ENCODE measurements at places on chromosomes 6 and 20.

GRCh38 chr6:34475767-34476328, 10.0 kb downstream of the PACSIN1 start:
- no peak for DNase-seq

GRCh38 chr6:166192557-166192956, 24.9 kb upstream of the TBXT start:
- no peak for DNase-seq

DNA sequence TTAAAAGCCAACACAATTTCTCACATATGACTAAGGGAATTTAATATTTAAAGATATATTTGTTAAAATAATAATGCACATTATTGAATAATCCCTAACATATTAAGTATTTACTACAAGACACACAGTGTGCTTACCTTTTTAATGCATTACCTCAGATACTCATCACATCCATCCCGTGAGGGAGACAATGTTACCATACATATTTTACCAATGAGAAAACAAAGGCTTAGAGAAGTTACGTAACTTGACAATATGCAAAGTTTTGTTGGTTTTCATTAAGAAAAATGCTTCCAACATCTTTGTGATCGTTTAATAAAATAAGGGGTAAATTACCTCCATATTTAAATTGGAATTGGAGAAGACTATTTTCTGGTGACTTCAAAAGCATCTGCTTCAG, 4.3 kb downstream of the IFNGR1 start:
- no peak for DNase-seq

GRCh38 chr6:34829137-34829536, 37.3 kb downstream of the BLTP3A start:
- DNase-seq, result no peak

GRCh38 chr6:150641398-150642139, 41.9 kb downstream of the PLEKHG1 start:
- DNase-seq, result no peak

GRCh38 chr20:41649489-41649888, 31.3 kb upstream of the CHD6 start:
- no peak for DNase-seq

GRCh38 chr6:112253841-112254816, at the start of gene LAMA4:
Gene LAMA4 (minus strand): TSS chr6:112254567. CDS start chr6:112254150, 417 bp downstream.
- DNase-seq, result no peak

DNA sequence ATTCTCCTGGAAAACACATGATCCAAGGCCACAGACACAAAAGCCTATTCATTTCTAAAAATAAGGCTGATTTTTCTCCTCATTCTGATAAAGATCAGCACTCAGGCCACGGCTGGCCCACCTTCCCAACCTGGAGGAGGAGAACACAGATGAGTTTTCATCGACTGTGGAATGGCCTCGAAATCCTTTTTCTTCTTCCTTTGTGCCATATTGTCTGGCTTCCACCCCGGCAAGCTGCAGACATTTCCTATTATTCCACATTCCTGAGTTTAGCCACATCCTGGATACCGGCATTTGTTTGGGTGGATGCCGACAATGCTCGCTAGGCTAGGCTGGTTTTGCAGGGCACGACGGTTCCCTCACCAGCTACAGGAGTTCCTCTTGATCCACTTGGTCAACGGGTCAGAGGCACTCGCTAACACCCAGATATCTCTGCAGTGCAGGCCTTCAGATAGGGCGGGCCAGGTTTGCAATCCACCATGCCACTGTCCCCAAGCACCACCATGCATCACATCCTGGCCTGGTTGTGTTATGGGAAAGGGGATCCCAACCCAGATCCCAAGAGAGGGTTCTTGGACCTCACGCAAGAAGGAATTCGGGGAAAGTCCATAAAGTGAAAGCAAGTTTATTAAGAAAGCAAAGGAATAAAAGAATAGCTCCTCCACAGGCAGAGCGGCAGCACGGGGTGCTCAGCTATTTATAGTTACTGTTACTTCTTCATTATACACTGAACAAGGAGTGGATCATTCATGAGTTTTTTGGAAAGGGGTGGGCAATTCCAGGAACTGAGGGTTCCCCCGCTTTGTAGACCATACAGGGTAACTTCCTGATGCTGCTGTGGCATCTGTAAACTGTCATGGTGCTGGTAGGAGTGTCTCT, 4.2 kb upstream of the CTSZ start:
- no peak for DNase-seq

GRCh38 chr6:5998711-5999687, 7.7 kb downstream of the NRN1 start:
- no peak for DNase-seq

GRCh38 chr6:129280749-129281148, 397.8 kb downstream of the LAMA2 start:
- peak; percentile 35 for DNase-seq

DNA sequence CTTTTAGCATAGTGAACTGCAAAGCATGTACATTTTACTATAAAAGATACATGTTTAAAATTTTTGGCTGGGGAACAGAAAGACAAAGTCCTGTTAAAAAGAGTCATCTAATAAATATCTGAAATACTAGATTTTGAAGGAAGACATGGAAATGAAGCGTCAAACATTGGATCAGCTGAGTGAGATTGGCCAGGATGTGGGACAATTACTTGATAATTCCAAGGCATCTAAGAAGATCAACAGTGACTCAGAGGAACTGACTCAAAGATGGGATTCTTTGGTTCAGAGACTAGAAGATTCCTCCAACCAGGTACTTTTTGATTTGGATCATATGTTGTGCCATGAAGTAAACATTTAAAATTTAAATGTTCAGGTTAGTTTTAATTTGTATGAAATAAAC, 162.3 kb downstream of the UTRN start:
- no peak for DNase-seq

DNA sequence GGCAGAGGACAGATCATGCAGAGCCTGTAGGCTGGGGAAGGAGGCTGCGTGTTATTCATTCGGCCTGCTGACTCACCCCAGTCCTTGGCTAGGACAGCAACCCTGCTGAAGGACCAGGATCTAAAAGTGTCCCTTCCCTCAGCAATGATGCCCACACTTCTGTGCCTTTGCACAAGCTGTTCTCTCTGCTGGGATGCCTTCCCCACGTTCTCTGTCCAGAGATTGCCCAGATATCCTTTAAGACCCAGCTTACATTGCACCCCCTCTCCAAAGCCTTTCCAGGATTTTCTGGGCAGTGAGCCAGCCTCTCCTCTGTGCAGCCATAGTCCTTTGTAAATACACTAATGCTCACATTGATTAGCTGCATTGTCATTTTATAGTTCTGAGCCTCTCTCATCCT, 99.3 kb upstream of the CHD6 start:
- no peak for DNase-seq

- no peak for DNase-seq
These were observed 22.7 kb upstream of the CD2AP start for GRCh38 chr6:47454713-47455396.

- no peak for DNase-seq
These were observed 64.3 kb downstream of the FNDC1 start for GRCh38 chr6:159233365-159234101.

GRCh38 chr6:132788658-132789395, 9.6 kb downstream of the SLC18B1 start:
- no peak for DNase-seq

DNA sequence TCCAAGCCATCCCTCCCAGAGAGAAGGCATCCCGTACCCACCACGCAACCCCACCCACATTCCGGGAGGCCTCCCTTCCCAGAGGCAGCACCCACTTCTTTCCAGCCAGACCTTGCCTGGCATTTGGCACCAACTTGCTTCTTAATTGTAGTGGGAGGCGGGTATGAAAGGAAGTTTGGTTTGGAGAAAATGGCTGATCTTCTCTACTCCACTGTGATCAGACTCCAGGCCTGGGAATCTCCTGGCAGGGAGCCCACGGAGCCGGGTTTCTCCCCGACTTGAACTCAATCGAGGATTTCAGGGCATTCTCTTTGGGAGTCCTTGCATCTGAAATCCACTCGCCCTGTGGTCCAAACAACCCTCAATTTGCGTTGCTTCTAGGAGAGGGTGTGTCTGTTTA, 107.1 kb downstream of the ZDHHC14 start:
- no peak for DNase-seq

GRCh38 chr6:52995913-52996645, 995 bp upstream of the GSTA4 start:
- peak; percentile 16 for DNase-seq

DNA sequence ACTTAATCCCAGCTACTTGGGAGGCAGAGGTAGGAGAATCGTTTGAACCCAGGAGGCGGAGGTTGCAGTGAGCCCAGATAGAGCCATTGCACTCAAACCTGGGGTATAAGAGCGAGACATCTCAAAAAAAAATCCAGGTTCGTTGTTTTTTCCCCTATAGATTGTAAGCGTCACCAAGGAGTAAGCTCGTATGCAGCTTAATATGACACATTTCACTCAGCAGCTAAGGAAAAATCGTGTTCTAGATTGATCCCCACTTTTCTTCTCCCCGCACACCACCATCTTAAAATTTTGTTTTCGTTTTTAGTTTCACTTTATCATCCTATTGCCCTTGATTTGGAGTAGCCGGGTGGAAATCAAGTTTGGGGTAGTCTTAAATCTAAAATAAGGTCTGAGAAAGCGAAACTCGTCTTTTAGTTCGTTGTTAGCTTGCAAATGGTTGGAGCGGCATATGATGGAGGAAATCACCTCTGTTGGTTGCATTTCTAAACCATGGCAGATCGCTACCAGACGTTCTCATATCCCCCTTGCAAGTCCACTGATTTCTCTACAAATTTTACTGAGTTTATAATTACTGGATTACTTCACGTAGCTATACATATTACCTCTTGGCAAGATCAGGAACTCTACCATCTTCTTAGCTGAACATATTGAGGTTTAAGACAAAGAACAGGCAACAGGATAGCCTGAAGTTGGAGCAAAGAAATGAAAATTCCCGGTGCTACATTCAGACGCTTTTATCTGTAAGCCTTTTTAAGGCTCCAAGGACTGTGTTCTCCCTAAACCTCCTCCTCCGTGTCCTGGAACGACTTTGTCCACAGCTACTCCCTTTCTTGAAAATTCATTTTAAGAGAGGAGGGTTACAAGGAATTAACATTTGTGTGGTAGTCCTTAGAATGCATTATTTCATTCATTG, 91.1 kb upstream of the BTN3A2 start:
- DNase-seq, result no peak

DNA sequence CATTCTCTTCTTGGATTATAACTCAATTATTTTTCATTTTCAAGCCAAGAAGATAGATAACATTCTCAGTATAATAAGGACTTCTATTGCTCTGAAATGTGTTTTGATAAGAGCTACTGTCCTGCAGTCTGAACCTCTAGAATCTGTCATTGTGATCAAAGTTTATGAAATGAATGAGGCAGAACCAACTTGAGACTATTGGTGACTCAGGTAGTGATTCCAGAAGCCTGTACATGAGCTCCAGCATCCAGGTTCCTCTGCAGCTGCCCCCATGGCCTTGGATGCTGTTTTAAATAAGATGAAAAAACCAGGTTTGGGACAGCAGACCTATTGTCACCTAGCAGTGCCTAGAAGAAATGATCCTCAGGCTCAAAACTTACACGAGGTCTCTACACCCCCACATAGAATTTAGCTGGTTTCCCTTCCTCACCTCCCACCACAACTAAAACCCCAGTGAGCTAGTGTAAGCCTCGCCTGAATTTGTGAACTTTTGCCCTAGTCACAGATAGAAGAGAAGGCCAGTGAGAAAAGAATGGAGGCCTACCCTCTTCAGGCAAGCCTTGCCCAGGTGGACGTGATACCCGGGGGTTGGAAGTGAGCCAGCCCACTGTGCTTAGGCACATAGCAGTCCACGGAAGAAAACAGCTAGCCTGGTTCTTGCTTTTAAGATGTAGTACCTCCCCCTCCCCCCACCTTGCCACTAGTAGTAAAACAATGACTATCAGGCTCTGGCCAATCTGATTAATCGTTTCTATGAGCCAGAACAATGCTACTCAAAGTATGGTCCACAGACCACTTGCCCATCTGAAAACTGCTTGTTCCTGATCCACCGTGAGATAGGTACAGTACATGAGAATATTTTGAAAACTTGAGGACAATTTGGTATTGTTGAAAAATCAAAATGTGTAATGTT, 73.0 kb upstream of the SYNJ2 start:
- DNase-seq, result no peak

DNA sequence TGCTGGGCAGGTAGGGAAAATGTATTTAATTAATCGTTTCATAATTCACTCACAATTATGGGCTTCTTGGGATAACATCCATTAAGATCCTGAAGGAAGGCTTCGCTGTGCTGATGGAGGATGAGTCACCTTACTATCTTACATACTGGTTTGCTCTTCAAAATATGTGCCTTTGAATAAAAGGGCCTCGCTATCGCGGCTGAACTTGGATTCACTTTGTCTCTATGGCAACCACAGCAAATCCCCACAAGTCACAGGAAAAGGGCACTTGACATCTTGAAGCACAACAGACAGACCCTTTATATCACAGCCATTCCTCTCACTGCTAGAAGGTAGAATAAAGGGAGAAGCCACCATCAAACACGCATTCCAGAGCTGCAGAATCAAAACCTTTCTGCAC, 141.3 kb upstream of the MYLIP start:
- no peak for DNase-seq

- DNase-seq, result no peak
These were observed 71.0 kb upstream of the SAMD3 start for GRCh38 chr6:130293800-130294199.

GRCh38 chr20:51766994-51767866, 960 bp downstream of the ATP9A start:
- DNase-seq, result peak; percentile 39

DNA sequence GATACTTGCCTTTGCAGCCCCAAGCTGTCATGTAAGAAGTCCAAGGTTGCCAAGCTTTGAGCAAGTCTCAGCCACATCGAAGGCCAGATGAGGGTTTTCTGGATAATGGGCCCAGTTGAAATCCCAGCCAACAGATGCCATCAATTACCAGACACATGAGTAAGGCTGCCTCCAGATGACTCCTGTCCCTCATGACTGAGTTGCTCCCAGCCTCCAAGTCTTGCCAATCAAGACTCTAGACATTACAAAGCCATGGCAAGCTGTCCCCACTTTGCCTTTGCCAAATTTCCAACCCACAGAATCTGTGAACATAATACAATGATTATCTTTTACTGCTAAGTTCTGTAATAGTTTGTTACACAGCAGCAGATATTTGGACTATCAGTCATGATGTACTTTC, 76.8 kb upstream of the ARMC2 start:
- DNase-seq, result no peak

- no peak for DNase-seq
These were observed 53.0 kb upstream of the ZNF831 start for GRCh38 chr20:59110607-59111006.

GRCh38 chr20:17849901-17850683, 118.5 kb downstream of the SNX5 start:
- no peak for DNase-seq

DNA sequence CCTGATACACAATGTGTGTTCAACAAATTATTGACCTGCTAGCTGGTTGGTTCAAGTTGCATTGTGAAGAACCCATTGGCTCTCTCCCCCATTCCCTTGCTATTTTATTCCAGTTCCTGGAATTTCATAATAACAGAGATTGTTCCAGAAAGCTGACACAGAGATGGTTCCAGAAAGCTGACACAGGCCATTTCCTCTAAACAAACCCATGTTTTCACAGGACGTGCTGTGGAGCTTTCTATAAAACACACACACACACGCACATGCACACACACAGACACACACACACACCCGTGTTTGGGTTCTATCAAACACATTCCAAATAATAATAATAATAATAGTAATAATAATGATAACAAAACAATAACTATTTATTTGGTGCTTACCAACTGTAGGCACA, 259.1 kb downstream of the CLIC5 start:
- DNase-seq, result no peak

GRCh38 chr6:139496654-139497344, 122.4 kb upstream of the CITED2 start:
- DNase-seq, result no peak

GRCh38 chr20:44644230-44644617, 7.3 kb downstream of the ADA start:
- DNase-seq, result no peak
